Liver (tissue), 10 donors: ENCODE measurements at places on chromosomes 5 and 9.

GRCh38 chr5:82106207-82106606, 134.4 kb downstream of the ATG10 start:
- no peak for DNase-seq

DNA sequence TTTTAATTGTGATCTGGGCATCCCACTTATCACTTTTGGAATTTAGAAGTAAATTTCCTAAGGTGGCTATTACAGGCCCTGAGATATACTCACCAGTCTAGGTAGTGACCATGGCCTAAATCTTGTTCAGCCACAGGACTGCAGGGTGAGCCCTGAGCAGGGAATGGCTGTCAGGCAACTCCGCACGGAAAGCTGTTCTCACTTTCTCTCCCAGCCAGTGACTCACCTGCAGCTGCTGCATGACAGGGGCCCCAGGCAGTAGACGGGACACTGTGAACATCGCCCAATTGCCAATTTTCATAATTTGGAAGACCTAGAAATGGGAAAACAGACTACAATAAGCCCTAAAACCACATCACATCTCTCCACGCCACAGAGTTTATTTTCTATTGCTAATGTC, 69.6 kb upstream of the TAF1L start:
- no peak for DNase-seq

GRCh38 chr5:107615299-107615817, 55.4 kb downstream of the EFNA5 start:
- DNase-seq: no peak

GRCh38 chr9:81390792-81391456, 298.4 kb downstream of the TLE1 start:
- DNase-seq: no peak

- no peak for DNase-seq
These were observed 608 bp downstream of the ENTR1 start for GRCh38 chr9:136409557-136410455.

DNA sequence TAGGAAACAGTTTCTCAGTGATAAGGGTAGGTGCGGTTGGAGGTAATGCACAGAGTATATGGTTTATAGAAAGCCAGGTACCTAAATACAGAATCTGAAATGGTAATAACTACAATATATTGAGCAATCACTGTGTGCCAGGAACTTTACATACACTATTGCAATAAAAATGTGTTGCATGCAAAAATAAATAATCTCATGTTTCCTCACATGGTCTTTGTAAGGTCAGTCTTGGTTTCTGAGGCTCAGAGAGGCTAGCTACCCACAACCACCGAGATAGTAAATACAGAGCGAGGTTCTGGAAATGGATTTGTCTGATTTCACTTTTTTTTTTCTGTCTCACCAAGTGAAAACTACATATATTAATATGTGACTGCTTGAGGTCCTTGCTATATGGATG, 128.9 kb downstream of the CAMK4 start:
- no peak for DNase-seq

- no peak for DNase-seq
These were observed 311.0 kb upstream of the DAP start for GRCh38 chr5:11072076-11072475.

- DNase-seq: peak; percentile 23
These were observed 137.6 kb downstream of the MRPL36 start for GRCh38 chr5:1661831-1662558.

DNA sequence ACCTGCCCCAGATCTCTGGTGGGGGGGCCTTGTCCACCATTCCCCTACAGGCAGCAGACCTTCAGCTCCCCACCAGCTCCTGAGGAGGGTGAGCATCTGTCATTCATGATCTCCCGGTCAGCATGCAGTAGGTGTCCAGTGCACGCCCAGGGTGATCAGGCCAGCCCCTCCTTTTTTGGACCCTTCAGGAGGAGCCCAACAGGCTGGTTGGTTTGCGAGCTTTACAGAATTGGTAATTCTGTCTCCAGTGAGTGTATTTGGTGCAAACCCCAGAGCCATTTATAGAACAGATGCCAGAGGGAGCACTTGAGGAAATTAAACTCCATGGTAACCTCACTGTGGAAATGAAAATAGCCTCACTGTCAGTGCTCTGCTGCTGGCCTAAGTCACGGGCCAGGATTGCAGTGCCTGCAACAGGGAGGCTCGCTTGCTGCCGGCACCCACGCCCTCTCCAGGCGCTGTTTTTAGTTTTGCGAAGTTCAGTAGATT, 23.4 kb downstream of the WNK2 start:
- DNase-seq: no peak

DNA sequence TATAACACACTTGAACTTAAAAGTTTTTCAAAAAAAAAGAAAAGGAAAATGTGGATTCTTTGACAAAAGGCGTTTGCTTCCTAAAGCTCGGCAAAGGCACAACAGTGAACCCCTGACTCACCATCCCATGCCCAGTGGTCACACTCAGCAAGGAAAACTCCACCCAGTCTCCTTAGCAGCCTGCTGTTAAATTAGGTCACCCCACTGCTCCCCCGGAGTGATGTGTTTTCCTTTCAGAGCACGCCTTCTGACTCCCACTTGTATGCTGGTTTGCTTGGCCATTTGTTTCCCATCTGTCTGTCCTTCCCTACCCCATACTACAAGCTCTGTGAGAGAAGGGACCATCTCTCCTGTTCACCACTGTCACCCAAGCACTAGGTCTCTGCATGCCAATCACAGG, 23.8 kb downstream of the RETREG1 start:
- no peak for DNase-seq

DNA sequence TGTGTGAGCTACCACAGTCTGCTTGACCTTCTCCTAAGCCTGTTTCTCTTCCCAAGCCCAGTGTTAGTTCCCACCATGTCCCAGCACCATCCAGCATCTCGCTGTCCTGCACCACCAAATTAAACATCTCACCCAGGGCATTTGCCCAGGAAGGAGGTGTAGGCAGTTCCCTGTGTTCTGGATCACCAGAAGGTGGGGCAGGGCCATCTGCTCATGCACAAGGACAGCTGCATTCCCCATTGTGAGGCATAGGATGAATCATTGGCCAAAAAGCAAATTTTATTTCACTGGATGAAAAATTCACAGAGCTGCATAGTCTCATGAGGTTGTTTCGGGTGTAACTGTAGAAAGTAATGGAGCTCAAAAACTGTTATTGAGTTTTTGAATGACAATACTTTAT, 89.5 kb upstream of the GRIA1 start:
- DNase-seq: no peak

DNA sequence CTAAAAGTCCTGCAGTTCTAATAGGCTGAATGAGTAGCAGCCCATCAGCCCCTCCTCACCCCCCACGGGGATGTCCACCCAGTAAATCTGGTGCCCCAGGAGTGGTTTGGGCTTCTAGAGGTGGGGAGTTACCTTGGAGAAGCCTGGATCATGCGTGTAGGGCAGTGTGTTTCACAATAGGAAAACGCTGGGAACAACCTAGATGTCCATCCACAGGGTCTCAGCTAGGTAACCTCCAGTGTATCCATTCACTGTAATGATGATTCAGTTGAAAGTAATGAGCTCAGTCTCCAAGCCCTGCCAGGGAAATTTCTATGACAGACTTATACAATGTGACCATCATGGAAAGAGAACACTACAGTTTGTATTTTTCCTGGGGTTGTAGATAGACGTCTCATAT, 51.8 kb downstream of the NDST1 start:
- no peak for DNase-seq
